ENCODE measurements at places on chromosomes 12 and 14. TPM values are rescaled to one million over a fixed set of nuclear protein-coding genes. Genes with fewer than 3 reads are reported as not detected.

GRCh38 chr12:130104571-130105106 is 57.6 kb upstream of the FZD10 start:
- no peaks in the 10 kb centered on the region for H3K4me1 ChIP-seq
- H3K36me3 ChIP-seq, result no peaks in the 10 kb centered on the region
- H3K27ac ChIP-seq, result no peak overlapping the region
- no peak for DNase-seq
- H3K27me3 ChIP-seq, result no peaks in the 10 kb centered on the region

GRCh38 chr14:73238424-73238852 is 1.1 kb downstream of the PAPLN start:
- H3K4me1 ChIP-seq, result peaks cover 19% of the 10 kb centered on the region
- no peaks in the 10 kb centered on the region for H3K36me3 ChIP-seq
- peaks cover 72% of the 10 kb centered on the region for H3K27me3 ChIP-seq
- DNase-seq, result no peak

DNA sequence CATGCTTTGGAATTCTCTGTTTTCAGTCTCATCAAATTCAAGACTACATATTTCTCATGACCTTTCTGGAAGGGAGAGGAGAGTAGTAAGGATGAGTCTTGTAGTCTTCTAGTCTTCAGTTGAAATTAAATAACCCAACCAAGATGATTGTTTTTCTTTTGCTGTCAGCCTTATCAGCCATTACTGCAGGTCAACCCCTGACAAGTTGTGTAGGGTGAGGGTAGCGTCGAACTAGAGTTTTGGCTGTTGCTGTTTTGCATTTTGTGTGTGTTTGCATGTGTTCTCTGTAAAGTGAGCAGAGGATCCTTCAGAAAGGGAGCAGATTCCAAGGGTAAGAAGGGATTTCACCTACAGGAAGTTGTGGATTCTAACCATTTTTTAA is 28.4 kb downstream of the DIP2B start:
- H3K27me3 ChIP-seq, result no peaks in the 10 kb centered on the region
- no peak overlapping the region for H3K4me3 ChIP-seq
- no peak for DNase-seq
- no peak overlapping the region for H3K27ac ChIP-seq
- H3K4me1 ChIP-seq, result peaks cover 30% of the 10 kb centered on the region
- H3K36me3 ChIP-seq, result peaks cover 11% of the 10 kb centered on the region

DNA sequence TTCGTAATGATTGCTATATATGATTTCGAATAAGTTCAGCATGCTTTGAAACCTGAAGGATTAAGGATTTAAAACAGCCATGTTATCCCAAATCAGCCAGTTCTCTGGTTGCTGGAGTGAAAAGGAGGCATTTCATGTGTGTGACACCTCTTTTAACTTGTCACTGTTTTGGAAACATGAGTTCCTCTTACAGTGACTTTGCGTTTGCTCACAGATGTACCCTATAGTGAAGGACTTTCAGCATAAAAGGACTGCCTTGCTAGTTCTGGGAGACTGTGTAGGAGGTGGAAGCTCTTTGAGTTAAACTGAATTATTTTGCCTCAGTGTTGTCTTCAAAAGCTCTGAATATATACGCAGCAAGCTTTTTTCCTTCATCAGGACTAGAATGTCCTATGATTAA is 7.6 kb downstream of the RNASE11 start:
- no peak overlapping the region for H3K27ac ChIP-seq
- DNase-seq, result no peak
- no peak overlapping the region for H3K4me3 ChIP-seq
- H3K27me3 ChIP-seq, result peaks cover 4% of the 10 kb centered on the region
- no peaks in the 10 kb centered on the region for H3K4me1 ChIP-seq

DNA sequence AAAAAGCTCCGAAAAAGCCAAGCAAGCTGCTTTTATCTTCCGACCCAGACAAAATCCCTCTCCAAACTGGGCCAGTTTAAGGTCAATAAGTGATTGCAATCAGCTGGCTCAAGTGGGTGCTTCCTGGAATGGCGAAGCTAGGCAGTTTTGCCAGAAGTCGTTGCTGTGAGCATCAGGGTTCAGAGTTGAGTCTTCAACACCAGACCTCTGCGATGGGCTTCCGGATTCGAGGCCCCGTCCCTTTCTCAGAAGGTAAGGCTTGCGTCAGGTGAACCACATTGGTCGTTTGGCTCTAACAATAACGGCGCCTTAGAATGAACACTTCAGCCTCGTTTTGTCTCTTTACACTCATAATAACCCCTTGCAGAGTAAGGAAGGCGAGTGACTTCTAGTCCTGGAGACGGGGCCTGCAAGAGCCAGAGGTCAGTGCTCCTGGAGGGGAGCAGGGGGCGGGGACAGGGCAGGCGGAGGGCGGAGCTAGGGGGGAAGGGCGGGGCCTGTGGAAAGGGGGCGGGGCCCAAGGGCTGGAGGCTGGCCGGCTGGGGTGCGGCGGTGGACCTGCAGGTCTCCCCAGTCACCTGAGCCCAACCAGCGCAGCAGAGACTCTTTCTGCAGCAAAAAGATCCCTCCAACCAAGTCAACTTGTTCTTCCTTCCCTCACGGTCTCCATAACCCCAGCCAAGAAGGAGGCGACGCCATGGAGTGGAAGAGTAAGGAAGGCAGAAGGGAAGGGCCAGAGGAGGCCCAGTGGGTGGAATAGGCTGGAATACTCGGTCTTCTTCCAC is 34.0 kb upstream of the NFYB start:
- no peak overlapping the region for H3K27ac ChIP-seq
- H3K4me1 ChIP-seq, result peaks cover 8% of the 10 kb centered on the region
- H3K36me3 ChIP-seq, result no peaks in the 10 kb centered on the region
- DNase-seq, result no peak

DNA sequence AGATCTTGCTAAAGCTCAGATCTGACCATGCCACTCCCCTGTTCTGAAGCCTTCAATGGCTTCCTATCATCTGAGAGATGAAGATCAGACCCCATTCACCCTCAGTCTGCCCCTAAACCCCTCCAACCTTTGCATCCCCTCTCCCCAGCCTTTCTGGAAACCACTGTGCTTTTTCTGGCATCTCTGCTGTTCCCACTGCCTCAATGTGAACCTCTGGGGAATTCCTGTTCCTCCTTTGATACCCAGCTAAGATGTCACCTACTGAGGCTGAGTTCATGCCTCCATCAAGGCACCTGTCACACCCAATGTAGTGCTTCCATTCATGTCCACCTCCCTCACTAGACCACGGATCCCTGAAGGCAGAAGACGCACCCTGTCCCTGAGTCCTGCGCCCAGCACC is 19.3 kb downstream of the CYP46A1 start:
- no peaks in the 10 kb centered on the region for H3K27me3 ChIP-seq
- DNase-seq, result no peak
- H3K36me3 ChIP-seq, result peaks cover 6% of the 10 kb centered on the region
- no peak overlapping the region for H3K27ac ChIP-seq

- no peak overlapping the region for H3K4me3 ChIP-seq
- no peaks in the 10 kb centered on the region for H3K4me1 ChIP-seq
- H3K36me3 ChIP-seq, result peaks cover 5% of the 10 kb centered on the region
- H3K27ac ChIP-seq, result no peak overlapping the region
These were observed 63.2 kb downstream of the AMN start for GRCh38 chr14:102985665-102986064.

DNA sequence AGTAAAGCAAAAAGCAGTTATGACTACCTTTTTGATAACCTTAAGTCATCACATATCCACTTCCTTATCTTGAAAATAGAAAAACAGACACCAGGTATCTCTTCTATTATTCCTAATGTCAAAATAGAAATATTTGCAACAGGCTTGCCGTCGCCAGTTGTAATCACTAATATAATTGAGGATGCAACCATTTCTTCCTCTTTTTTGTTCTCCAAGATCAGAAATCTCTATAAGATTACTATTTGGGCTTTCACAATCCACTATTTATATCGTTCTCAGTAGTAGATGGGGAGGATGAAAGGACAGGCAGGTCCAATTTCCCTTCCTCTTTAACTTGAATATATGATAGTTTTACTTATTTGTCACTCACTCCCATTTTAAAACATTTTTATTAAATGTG is 130.2 kb upstream of the HMGA2 start:
- no peak overlapping the region for H3K27ac ChIP-seq
- H3K4me1 ChIP-seq, result no peaks in the 10 kb centered on the region
- H3K4me3 ChIP-seq, result no peak overlapping the region
- no peak for DNase-seq
- no peaks in the 10 kb centered on the region for H3K36me3 ChIP-seq

- no peak overlapping the region for H3K27ac ChIP-seq
- peaks cover 3% of the 10 kb centered on the region for H3K27me3 ChIP-seq
- DNase-seq, result peak; percentile 23
- no peaks in the 10 kb centered on the region for H3K4me1 ChIP-seq
These were observed 108.5 kb upstream of the ESRRB start for GRCh38 chr14:76267322-76268046.

DNA sequence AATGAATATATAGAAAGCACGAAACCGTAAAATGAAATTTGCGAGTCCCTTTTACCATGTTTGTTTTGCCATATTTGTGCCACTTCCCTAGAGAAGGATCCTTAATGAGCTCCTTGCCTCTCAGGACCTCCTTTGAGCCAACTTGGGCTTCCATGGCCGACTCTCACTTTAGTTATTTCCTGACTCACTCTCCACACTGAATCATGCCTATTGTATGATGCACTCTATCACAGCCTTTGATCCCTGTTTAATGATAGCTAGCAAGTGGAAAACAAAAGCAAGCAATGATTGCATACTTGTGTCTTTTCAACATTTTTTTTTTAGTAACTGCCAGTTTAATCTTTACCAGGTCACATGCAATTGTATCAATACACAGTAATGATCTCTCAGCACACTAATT is 153.2 kb downstream of the CCER1 start:
- no peaks in the 10 kb centered on the region for H3K4me1 ChIP-seq
- no peaks in the 10 kb centered on the region for H3K36me3 ChIP-seq
- no peak overlapping the region for H3K27ac ChIP-seq
- no peak for DNase-seq

GRCh38 chr12:70045514-70045913 is 197.7 kb upstream of the CNOT2 start:
- H3K4me3 ChIP-seq, result no peak overlapping the region
- no peak for DNase-seq
- no peaks in the 10 kb centered on the region for H3K36me3 ChIP-seq
- peaks cover 5% of the 10 kb centered on the region for H3K27me3 ChIP-seq

DNA sequence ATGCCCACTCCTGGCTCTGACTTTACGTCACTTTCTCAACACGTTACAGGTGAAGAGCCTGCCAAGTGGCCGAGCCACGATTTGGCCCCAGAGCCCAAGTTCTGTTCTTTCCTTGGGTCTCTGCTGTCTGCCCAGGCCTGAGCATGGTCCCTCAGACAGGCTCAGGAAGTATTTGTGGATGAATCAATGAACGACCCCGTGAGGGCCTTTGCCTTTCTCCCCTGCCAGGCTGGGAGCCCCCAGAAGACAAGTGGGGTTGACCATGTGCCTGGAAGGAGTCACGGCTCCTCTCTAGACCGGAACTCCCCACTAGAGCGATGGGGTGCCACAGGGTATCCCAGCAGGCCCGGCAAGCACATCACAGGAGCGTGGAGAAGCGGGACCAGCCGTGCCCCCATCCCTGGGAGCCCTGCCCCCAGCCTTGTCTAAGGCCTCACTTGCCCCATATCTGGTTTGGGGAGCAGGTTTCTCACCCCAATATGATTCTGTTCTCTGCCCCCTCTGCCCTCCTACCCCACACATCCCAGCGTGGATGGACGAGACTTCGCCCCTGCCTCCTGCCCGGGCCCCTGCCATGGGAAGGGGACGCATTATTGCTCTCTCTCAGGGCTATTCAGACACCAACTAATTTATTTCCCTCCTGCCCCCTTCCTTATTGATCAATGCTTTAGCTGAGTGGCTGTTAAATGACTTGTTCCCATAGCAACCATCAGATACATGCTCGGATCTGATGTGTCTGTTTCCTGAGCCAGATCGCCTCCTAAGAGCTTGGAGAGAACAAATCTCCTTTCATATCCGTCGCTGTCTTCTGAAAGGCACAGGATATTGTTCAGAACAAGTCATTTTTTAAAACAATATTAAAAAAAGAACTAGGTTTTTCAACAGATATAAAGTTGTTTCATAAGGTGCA is 69.0 kb downstream of the DIO3 start:
- no peak overlapping the region for H3K4me3 ChIP-seq
- H3K4me1 ChIP-seq, result no peaks in the 10 kb centered on the region
- peaks cover 12% of the 10 kb centered on the region for H3K27me3 ChIP-seq
- H3K27ac ChIP-seq, result no peak overlapping the region

DNA sequence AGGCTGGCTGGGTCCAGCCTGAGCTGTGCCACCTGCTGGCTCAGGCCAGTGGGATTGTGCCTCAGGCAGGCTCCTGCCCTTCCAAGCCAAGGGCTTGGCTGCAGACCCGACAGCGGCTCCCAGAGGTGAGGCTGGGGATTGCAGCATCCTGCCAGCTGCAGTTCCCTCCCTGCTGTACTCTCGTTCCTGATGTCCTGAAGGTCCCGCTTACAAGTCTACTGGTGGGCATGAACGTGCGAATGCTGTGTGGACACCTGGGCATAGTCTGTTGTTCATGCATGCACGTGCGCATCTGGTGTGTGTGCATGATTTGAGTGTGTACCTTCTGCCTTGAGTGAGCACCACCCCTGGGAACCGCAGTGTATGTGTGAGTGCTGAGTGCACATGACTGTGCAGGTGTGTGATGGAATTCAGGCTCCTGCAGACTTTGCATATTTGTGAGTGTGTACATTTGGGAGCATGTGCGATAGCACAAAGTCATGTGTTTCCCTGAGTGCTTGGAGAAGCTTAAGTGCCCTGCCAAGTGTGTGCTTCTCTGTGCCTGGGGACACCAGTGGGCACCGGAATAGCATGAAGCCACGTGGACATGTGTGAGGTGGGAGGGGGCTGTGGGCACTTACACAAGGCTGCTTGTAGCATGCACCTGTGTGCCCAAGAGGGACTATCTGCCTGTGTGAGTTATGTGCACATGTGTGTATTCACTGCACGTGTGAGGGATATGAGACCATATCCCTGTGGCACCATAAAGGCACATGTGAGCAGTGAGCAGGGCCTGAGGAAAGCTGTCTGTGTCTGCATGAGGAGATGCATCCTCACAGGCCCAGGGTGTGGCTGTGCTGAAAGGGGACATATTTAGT is 19.3 kb upstream of the KRT7 start:
- peak; percentile 71 for DNase-seq

DNA sequence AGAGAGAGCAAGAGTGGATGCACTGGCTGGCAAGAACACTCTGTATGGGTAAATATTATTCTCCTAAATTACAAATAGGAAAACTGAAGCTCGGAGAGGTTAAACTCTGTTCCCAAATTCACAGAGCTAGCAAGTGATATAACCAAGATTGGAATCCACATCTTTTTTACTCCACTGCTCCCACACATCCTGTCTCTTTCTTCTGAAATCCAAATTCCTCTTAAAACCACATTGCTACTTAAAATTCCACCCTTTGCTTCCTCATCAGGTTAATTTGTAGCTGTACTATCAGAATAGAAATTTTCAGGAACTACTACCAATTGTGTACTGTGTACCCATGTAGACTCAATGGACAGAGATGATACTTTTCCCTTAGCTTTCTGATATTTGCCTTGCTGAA is 74.4 kb downstream of the ARMH4 start:
- no peak for DNase-seq
- no peaks in the 10 kb centered on the region for H3K4me1 ChIP-seq
- H3K27ac ChIP-seq, result no peak overlapping the region
- no peaks in the 10 kb centered on the region for H3K27me3 ChIP-seq
- no peaks in the 10 kb centered on the region for H3K36me3 ChIP-seq

Gene POTEG
- total RNA-seq, result not detected

All from activated CD8-positive, alpha-beta T cell treated with anti-CD3 and anti-CD28 coated beads, Interleukin-2, amount 10 ng/mL, durations not matched to agents 7 days and 5 days (primary cell).